ENCODE measurements at places on chromosomes 5 and 9.

DNA sequence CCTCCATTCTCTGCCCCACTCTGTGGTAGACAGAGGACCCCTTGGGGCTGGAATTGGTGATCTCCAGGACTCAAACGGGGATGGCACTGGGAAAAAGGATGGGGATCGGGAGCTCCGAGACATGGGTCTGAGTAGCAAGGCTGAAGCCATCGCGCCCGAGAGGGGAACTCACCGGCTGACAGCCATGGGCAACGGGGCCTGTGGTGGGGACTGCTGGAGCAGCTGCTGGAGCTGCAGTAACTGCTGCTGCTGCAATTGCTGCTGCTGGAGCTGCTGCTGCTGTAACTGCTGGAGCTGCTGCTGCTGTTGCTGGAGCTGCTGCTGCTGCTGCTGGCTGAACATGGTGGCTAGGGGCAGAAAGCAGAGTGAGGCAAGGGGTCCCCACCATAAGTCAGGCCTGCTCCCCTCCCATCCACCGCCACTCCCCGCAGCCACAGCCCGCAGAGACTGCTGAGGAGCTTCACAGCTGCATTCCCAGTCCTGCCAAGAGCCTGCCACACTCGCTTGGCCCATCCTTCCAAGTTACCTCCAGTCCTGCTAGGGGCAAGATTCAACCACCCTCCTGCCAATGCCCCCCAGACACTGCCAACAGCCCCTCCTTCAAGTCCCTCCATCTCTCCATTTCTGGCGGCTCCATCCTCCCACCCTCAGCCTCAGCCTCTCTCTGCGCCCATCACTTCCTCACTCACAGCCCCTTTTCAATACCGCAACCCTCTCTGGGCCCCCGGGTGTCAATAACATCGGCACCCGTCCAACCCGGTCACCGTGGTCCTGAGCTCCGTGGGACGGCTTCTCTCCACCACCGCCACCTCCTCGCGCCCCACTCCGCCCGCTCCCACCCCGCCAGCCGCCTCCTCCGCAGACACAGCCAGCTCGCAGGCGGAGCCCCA lies 611 bp downstream of the CIZ1 start:
- DNase-seq, result no peak

GRCh38 chr5:55450050-55450765 lies 84.6 kb downstream of the PLPP1 start:
- no peak for DNase-seq

GRCh38 chr5:142611154-142611553 lies 74.7 kb downstream of the FGF1 start:
- peak; percentile 50 for DNase-seq

- DNase-seq, result no peak
Measured at GRCh38 chr5:32018476-32019436, 155.4 kb downstream of the GOLPH3 start.

DNA sequence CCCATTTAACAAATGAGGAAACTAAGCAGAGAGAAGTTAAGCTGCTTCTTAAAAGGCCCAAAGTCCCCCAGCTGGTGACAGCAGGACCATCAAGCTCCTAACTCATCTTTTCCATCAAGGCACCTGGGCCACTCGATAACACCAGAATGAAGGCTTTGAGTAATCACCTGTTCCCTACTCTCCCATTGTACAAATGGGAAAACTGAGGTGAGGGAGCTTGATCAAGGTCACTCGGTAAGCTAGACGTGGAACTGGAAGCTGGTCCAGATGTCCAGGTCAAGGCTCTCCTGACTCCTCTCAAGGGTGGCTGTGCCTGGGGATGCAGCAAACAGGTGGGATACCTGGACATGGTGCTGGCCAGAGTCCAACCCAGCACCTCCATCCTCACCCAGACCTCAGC lies 90.6 kb upstream of the SHB start:
- no peak for DNase-seq

GRCh38 chr9:111350556-111350955 lies 20.5 kb upstream of the OR2K2 start:
- DNase-seq, result no peak

GRCh38 chr5:1155191-1156032 lies 43.5 kb upstream of the SLC12A7 start:
- DNase-seq, result no peak

GRCh38 chr5:75510417-75510835 lies 1.0 kb downstream of the CERT1 start:
- DNase-seq, result no peak

DNA sequence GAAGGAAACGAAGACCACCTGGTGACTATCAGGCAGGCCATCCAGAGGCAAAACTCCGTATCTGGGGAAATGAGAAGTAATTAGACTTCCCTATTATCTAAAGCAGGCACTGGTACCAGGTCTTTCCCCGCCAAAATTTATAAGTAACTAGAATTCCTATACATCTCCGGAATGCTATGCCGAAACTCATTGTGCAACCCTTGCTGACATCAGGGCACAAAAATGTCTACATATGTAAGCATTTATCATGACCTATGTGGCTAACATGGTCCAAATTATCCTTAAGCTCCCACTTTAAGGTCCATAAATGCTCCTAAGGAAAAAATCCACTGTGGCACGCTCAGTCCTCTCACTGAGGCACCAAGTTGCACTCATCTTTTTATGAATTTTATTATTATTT lies 17.8 kb downstream of the ACTL7B start:
- DNase-seq, result no peak

- no peak for DNase-seq
Measured at GRCh38 chr9:70080481-70081119, 37.0 kb downstream of the MAMDC2 start.

- no peak for DNase-seq
Measured at GRCh38 chr9:81479573-81479972, 209.8 kb downstream of the TLE1 start.

DNA sequence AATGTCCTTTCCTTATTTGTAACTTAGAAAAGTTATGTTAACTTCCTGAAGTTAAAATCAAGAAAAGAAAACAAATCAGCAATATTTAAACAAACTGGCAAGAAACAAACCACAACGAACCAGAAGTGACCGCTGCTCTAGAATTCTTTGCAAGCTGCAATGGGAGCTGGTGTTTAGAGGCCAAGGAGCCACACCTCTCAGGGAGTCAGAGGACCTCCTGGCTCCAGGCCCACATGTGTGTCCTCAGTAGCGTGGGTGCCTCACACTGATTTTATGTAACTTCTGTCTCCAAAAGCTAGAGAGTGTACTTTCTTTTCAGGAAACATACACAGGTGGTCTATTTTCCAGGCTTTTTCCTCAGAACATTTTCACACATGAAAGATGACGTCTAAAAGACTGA lies 100.4 kb downstream of the IRX2 start:
- no peak for DNase-seq

DNA sequence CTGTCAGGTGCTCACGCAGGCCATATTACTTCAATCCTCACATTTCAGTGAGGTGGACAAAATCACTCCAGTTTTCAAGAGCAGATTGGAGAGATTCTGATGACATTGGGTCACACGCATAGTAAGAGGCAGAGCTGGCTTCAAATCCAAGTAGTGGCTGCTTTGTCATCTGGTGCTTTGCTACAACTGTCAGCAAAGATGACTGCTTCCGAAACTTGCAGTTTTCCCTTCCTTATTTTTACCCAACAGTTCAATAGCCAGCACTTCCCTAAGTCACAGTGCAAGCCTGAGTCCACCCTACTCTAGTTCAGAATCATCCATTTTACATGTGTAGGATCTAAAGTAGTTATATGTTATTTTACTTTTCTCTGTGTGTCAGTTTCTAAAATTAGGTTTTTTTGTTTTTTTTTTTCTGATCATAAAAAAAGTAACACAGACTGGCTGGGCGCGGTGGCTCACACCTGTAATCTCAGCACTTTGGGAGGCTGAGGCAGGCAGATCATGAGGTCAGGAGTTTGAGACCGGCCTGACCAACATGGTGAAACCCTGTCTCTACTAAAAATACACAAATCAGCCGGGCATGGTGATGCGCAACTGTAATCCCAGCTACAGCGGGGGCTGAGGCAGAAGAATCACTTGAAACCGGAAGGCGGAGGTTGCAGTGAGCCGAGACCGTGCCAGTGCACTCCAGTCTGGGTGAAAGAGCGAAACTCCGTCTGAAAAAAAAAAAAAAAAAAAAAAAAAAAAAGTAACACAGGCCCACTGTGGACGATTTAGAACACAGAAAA lies 49.6 kb downstream of the ANKDD1B start:
- no peak for DNase-seq

GRCh38 chr9:12318732-12319685 lies 374.2 kb upstream of the TYRP1 start:
- no peak for DNase-seq

- no peak for DNase-seq
Measured at GRCh38 chr5:51816427-51816826, 433.2 kb downstream of the ISL1 start.

- no peak for DNase-seq
Measured at GRCh38 chr5:127170918-127171600, 97.8 kb upstream of the C5orf63 start.

- no peak for DNase-seq
Measured at GRCh38 chr5:146817973-146818372, 60.6 kb downstream of the PPP2R2B start.

GRCh38 chr9:73575101-73576060 lies 423.7 kb downstream of the ANXA1 start:
- DNase-seq, result no peak

DNA sequence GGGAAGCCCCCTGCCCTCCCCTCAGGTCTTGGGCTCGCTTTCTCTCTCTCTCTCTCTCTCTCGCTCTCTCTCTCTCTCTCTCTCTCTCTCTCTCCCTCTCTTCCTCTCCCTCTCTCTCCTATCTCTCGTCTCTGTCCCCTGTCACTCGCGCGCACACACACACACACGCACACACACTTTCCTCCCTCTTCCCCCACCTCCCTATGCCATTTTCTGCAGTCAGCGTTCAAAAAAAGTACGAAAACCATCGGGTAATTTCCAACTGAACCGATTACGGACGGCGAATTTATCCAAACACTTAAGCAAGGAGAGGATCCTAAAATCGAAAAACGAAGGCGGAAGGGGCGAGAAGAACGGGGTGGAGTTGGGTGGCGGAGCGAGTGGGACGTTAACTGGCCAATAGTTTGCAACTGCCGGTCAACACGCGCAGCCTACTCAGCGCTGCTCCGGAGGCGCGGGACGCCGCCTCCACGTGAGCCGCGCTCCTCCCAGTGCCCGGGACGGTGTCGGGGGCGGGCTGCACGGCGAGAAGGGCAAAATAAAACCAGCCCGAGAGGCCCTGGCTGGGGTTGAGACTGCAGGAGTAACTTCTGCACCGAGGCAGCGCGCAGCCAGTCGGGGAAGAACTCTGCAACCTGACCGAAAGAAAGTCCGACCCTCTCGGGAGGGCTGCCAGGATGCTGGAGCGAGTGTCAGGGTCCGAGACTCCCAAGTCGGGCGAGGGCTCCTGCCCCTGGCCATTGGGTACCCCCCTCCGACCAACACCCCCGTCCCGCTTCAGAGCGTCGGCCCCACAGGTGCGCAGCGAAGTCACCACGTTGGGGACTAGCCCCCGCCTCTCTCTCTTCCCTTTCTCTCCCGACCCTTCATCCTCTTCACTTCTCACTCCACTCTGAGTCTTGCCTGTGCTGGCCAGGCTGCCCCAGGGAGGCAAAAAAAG lies 24.9 kb upstream of the ELAVL2 start:
- no peak for DNase-seq

- no peak for DNase-seq
Measured at GRCh38 chr5:132665574-132666080, 7.7 kb downstream of the IL13 start.

GRCh38 chr5:105430516-105430915 lies 1867.9 kb upstream of the NUDT12 start:
- DNase-seq, result no peak
